ENCODE measurements at places on chromosomes 3 and 15.

- DNase-seq = no peak
Observed at GRCh38 chr3:178597371-178597770, 61.1 kb downstream of the KCNMB2 start.

GRCh38 chr15:64635499-64636495 lies 139.6 kb downstream of the RBPMS2 start:
- no peak for DNase-seq

GRCh38 chr15:43410572-43411214 lies 39.8 kb downstream of the TUBGCP4 start:
- DNase-seq = no peak

DNA sequence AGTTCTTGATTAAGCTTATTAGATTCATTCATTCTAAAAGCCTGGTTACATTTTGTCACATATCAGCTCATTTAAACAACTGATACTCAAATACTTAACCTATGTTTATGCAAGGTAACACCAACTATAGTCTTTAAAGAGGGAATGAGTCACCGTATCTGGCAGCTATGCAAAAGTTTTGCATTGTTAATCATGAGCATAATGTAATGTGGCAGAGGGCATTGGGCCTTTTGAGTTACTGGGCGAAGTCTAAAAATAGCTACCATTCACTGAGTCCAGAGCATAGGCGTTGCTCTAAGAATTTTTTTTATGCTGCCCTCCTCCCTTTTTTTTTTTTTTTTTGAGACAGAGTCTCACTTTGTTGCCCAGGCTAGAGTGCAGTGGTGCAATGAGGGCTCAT lies 277.7 kb upstream of the ZNF717 start:
- no peak for DNase-seq

DNA sequence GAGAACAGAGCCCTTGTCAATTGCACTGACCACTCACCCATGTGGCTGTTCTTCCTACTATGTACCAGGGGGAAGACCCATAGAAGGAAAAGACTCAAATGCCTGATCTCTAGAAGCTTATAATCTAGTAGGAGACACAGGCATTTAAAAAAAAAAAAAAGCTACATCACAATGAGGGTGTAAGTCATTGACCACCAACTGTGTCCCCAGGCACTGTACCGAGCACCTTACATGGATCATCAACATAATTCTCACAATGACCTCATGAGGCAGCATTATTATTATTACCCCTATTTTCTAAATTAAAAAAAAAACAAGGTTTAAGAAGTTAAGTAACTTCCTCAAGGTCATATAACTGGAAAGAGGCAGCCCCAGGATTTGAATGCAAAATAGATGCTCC lies 247.4 kb downstream of the SHOX2 start:
- DNase-seq = no peak

GRCh38 chr15:48798319-48798718 lies 12.6 kb downstream of the CEP152 start:
- no peak for DNase-seq

GRCh38 chr15:97783240-97783639 lies 177.3 kb upstream of the ARRDC4 start:
- no peak for DNase-seq

GRCh38 chr3:44554626-44555592 lies at the start of gene ZKSCAN7:
Gene ZKSCAN7, plus strand, starts transcription at chr3:44555193. Its CDS starts 1,855 bp downstream, at chr3:44557048.
- DNase-seq = peak; percentile 76

DNA sequence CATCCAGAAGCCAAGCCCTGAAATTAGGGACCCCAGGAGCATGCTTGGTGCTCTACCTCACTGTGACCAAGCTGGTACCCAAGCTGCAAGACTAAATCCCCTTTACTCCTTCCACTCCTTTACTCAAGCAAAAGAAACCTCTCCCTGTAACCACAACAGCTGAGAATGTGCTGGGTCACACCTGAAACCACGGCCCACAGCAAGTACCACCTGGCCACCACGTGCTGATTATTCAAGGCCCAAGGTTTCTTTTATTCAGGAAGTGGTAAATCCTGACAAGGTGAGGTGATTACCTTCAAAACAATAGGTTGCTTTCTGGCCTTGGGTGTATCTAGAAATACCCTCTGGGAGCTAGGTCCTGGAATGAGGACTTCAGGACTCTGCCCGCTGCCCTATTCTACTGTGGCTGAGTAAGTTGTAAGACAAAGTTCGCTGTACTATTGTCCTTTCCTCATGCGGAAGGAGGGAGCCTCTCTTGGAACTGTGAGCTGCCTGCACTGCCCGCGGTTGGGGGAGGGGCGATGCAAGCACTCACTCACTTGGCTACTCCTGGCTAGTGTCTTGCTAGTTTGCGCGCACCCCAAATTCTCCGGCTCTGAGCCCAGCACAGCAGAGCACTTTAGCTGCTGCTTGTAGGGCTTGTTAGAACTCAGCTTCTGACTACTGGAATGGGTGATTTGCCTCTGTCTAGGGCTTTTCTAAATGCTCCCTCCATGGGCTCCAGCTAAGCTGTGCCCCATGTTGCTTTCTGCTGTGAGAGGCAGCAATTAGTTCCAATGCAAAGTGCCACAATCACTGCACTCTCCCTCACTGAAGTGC lies 487.1 kb upstream of the CNTN3 start:
- DNase-seq = no peak

- DNase-seq = no peak
Observed at GRCh38 chr3:116425126-116425525, 20.2 kb downstream of the LSAMP start.

- no peak for DNase-seq
Observed at GRCh38 chr15:55257938-55258337, 31.7 kb downstream of the RAB27A start.

- no peak for DNase-seq
Observed at GRCh38 chr3:67400476-67400875, 253.9 kb downstream of the SUCLG2 start.

- no peak for DNase-seq
Observed at GRCh38 chr15:58628206-58628947, 121.1 kb downstream of the ADAM10 start.

GRCh38 chr3:167978486-167978885 lies 117.2 kb downstream of the GOLIM4 start:
- no peak for DNase-seq

- DNase-seq = no peak
Observed at GRCh38 chr3:14481646-14482036, 58.5 kb downstream of the GRIP2 start.

DNA sequence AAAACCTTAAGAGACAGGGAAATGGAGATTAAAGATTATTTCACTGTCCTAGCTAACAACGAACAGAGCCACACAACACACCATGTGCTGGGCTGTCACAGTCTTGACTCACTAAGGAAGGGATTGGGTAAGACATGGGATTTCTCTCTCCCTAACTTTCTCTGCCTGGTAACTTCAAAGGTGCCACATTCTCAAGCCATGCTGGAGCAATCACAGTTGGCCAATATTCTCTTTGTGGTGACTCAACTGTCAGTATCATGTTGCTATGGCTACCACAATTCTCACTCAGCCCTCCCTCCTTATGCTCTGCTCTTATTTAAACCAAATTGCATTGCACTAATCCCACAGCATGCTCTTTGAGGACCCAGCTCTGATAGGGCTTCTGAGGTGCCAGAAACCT lies 74.0 kb downstream of the OXNAD1 start:
- no peak for DNase-seq
